ENCODE measurements at places on chromosomes 3 and 15.

DNA sequence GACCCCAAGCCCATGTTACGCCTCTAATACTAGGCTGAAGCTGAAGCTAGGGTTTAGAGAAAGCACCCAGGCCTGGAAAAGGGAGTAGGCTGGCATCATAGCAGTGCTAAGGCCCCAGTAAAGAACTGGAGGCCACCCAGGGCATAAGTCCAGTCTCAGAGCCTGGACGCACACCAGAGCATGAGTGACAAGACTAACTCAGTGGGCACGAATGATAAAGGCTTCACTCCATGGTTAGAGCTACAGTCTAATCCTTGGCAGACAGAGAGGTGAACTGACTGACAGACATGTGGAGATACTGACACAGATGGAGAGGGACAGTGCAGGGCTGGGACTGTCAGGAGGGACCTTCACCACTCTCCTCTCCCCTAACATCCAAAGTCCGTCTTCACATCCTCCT is 139.8 kb downstream of the KCNMB2 start:
- no peaks in the 10 kb centered on the region for H3K4me1 ChIP-seq
- no peak overlapping the region for H3K27ac ChIP-seq
- no peaks in the 10 kb centered on the region for H3K36me3 ChIP-seq
- H3K27me3 ChIP-seq, result peaks cover 3% of the 10 kb centered on the region
- no peak for DNase-seq
- H3K4me3 ChIP-seq, result no peak overlapping the region

- no peak overlapping the region for H3K27ac ChIP-seq
- no peaks in the 10 kb centered on the region for H3K4me1 ChIP-seq
- no peak for DNase-seq
- no peaks in the 10 kb centered on the region for H3K36me3 ChIP-seq
Measured at GRCh38 chr3:139909811-139910210, 25.2 kb upstream of the CLSTN2 start.

DNA sequence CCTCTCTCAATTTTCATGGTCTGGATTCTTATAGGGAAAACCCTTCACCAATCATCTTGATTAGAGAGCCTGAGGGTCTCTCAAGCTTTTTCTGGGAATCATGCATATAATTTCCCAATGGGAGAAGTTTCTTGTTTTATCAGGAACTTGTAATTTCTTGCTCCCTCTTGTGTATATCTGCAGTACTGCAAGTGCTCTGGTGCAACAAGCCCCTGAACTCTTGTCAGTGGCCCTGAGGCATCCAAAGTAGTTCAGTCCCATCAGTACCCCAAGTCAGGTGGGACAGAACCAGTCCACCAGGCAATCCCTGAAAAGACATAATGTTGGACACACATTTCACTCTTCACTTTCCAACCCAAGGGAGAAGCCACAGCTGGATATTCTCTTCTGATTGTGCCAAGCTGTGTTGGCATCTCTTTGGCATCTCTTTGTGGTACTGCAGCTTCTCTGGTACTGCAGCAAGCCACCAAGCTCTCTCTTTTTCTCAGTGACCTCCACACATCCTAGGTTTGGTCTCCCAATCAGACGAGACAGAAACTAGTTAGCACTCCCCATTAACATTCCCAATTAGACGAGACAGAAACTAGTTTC is 214.5 kb downstream of the ZIC4 start:
- no peaks in the 10 kb centered on the region for H3K36me3 ChIP-seq
- no peak overlapping the region for H3K27ac ChIP-seq
- no peaks in the 10 kb centered on the region for H3K27me3 ChIP-seq

DNA sequence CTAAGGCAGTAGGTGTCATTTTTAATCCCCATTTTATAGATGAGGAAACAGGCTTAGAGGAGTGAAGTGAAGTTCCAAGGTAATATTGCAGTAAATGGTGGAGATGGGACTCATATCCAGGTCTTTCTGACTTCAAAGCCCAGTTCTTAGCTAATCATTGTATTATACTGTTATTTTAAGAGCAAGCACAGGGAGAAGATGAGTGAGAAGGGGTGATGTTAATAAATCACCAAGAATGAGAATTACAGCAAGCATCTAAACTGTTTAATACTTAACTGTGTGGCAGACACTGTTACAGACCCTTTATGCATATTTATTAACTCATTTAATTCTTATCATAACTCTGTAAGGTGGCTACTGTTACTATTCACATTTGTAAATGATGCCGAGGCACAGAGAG is 61.2 kb downstream of the VPS8 start:
- H3K4me3 ChIP-seq, result no peak overlapping the region
- H3K36me3 ChIP-seq, result peaks cover 8% of the 10 kb centered on the region
- no peak overlapping the region for H3K27ac ChIP-seq
- H3K27me3 ChIP-seq, result no peaks in the 10 kb centered on the region
- no peak for DNase-seq

DNA sequence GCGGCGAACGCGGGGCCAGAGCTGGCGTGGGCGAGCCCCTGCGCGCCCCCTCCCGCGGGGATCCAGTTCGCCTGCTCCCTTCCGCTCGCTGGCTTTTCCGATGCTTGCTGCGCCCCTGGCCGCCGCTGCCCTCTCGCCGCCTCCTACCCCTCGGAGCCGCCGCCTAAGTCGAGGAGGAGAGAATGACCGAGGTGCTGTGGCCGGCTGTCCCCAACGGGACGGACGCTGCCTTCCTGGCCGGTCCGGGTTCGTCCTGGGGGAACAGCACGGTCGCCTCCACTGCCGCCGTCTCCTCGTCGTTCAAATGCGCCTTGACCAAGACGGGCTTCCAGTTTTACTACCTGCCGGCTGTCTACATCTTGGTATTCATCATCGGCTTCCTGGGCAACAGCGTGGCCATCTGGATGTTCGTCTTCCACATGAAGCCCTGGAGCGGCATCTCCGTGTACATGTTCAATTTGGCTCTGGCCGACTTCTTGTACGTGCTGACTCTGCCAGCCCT is 721 bp downstream of the P2RY1 start:
- H3K27me3 ChIP-seq, result peaks cover 19% of the 10 kb centered on the region
- peak overlapping the region; percentile 17 for H3K4me3 ChIP-seq
- H3K36me3 ChIP-seq, result no peaks in the 10 kb centered on the region
- no peak overlapping the region for H3K27ac ChIP-seq

DNA sequence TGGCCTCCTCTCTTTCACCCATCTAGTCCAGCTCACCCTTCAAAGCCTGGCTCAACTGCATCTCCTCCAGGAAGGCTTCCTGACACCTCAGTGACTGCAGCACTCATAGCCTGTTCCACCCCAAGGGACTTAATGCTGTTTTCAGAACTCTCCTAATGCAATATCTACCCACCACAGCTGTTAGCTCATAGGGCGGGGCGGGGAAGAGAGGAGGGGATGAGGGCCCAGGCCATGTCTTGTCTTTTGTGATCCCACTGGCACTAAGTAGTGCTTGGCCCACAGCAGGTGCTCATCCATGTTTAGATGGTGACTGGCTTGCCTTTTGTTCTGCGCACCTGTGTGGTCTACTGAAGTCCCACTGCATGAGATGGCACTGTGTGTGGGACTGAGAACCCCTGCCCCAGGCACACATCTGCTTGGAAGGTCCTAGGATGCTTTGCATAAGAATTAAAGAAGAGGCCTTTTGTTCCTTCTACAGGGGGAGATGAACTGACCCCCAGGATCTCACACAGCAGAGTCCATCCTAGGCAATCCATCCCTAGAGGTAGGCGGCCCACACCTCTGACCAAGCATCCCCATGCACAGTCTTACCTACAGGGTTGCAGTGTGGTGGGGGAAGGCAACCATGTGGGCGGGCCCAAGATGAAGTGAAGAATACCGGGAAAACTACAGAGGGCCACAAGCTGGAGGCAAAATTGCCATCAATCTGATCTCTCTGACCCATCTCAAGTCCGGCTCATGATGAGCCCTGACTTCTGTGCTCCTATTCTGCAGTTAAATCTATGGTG is 23.0 kb downstream of the SLC12A8 start:
- H3K36me3 ChIP-seq, result no peaks in the 10 kb centered on the region
- no peak overlapping the region for H3K27ac ChIP-seq
- DNase-seq, result no peak
- H3K27me3 ChIP-seq, result 0 out of 2 replicates have a peak, but pooled peaks cover 1% of the 10 kb centered on the region
- peaks cover 19% of the 10 kb centered on the region for H3K4me1 ChIP-seq

GRCh38 chr3:137066092-137066491 is 108.3 kb downstream of the IL20RB start:
- no peak for DNase-seq
- H3K27me3 ChIP-seq, result peaks cover 2% of the 10 kb centered on the region
- H3K36me3 ChIP-seq, result no peaks in the 10 kb centered on the region
- no peak overlapping the region for H3K4me3 ChIP-seq
- H3K4me1 ChIP-seq, result no peaks in the 10 kb centered on the region

DNA sequence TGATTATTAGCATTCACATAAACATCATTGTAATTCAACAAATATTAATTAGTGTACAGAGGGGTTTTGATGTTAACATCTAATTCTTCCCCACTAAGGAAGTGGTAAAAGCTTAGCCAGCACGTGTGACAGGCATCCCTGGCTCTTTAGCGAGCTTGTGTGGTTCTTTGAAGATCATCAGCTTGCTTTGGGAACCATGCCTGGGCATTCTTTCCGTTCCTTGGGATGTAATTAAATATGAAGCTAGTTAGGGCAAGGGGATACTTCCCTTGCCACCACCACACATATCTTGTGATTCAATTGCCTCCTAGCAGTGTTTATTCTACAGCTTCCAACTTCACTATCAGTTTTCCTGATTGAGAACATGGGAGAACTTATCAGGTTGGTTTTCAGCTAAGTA is 246.5 kb downstream of the MYRIP start:
- H3K4me3 ChIP-seq, result no peak overlapping the region
- H3K27me3 ChIP-seq, result no peaks in the 10 kb centered on the region
- H3K27ac ChIP-seq, result no peak overlapping the region
- no peak for DNase-seq
- no peaks in the 10 kb centered on the region for H3K4me1 ChIP-seq
- H3K36me3 ChIP-seq, result no peaks in the 10 kb centered on the region

- no peaks in the 10 kb centered on the region for H3K27me3 ChIP-seq
- DNase-seq, result peak; percentile 1
- no peaks in the 10 kb centered on the region for H3K4me1 ChIP-seq
Measured at GRCh38 chr3:192091831-192092230, 630.9 kb downstream of the PYDC2 start.

DNA sequence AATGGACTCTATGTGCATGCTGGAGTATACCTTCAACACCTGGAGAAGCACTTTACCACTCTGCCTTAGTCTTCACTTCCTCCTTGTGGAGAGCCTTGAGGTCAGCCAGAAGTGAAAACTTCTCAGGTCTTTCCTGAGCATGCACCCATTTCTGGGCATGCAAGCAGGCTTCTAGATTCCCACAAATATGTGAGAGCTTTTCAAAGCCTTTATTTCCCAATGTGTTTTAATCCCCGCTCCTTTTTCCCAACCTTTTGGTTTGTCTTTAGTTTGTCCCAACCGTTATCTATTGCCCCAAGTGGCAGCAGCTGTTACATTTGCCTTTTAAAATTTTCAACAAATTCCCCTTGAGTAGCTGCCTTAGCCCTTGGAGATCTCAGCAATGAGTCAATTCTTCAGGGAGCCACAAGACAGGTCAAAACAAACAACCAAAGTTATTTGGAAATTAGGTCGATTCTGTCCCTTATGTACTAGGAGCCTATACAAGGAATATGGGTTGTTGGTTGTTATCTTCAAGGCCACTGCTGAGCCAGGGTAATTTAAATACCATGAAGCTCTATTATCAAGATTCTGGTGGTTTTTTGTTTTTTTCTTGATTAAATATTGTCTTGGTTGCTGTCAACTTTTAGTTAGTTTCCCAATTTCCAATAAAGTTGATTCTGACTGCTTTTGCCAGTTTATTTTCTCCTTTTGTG is 44.4 kb downstream of the LSM3 start:
- no peak for DNase-seq
- peak overlapping the region; percentile 51 for H3K27ac ChIP-seq
- peaks cover 21% of the 10 kb centered on the region for H3K4me1 ChIP-seq

DNA sequence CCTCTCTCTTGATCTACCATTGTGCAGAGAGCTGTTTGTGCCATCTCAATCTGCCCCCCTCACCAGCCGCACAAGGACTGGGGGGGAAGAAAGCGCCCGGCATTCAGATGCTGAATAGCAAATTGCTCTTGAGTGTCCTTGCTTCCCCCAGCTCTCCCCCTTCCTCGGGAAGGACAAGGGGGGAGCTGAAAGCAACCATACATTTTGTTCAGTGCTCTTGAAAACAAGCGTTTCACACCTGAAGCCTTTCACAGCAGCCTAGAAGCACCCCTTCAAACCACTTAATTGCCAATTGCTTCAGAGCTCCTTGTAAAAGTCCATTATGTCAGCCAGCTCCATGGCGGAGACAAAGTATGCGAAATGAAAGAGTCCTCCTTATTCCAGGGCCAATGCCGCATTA is 540.1 kb downstream of the NR2F2 start:
- H3K27me3 ChIP-seq, result no peaks in the 10 kb centered on the region
- H3K36me3 ChIP-seq, result no peaks in the 10 kb centered on the region
- H3K4me1 ChIP-seq, result no peaks in the 10 kb centered on the region
- DNase-seq, result no peak
- no peak overlapping the region for H3K27ac ChIP-seq

- H3K4me3 ChIP-seq, result no peak overlapping the region
- no peak for DNase-seq
- H3K4me1 ChIP-seq, result no peaks in the 10 kb centered on the region
- no peaks in the 10 kb centered on the region for H3K36me3 ChIP-seq
Measured at GRCh38 chr3:169871129-169871886, 1.6 kb upstream of the LRRC31 start.

DNA sequence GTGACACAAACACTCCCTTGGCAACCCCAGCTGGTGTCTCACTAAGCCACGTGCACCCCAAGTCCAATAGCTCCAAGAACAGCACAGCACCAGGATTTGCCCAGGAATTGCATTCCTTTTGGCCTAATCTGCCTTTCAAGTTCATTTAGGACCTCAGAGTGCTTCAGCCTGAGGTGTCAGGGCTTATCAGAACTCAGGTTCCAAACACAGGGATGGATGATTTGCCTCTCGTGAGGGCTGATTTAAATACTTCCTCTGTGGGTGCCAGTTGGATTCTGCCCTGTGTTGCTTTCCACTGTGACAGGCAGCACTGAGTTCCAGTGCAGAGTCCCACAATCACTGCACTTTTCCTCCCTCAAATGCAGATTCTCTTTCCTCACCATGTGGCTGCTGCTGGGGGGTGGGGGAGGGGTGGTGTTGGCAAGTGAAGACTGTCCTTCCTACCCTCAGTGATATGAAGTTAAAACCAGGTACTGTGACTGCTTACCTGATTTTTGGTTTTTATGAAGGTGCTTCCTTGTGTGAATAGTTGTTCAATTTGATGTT is 204.3 kb upstream of the STAC start:
- no peak overlapping the region for H3K27ac ChIP-seq
- H3K36me3 ChIP-seq, result no peaks in the 10 kb centered on the region
- H3K27me3 ChIP-seq, result no peaks in the 10 kb centered on the region
- DNase-seq, result no peak
- no peak overlapping the region for H3K4me3 ChIP-seq
